Stomach (tissue), 19 donors: ENCODE measurements at places on chromosomes 5 and 9. TPM values are rescaled to one million over a fixed set of nuclear protein-coding genes. Genes with fewer than 3 reads are reported as not detected.

CDX1 gene
- total RNA-seq, result not detected

SELENOP gene
- 193 TPM for total RNA-seq

PCDHB12 gene
- 4.4 TPM for total RNA-seq

OR1Q1 gene
- not detected for total RNA-seq

DOCK8 gene
- total RNA-seq, result 13.8 TPM

SARDH gene
- total RNA-seq, result 2.9 TPM

LURAP1L gene
- total RNA-seq, result 19.3 TPM

LCN2 gene
- total RNA-seq, result not detected

CNTNAP3 gene
- not detected for total RNA-seq

SLF1 gene
- total RNA-seq, result 53.1 TPM

GRM6 gene
- total RNA-seq, result not detected

EGFLAM gene
- not detected for total RNA-seq

FOXD4 gene
- 1.8 TPM for total RNA-seq

DDX4 gene
- not detected for total RNA-seq

SHC3 gene
- 1.2 TPM for total RNA-seq

PTPA gene
- 93.9 TPM for total RNA-seq

YTHDC2 gene
- total RNA-seq, result 78.0 TPM

GFPT2 gene
- total RNA-seq, result 24.4 TPM

CTNND2 gene
- 2.6 TPM for total RNA-seq

RFESD gene
- total RNA-seq, result not detected

HNRNPH1 gene
- total RNA-seq, result 737 TPM

MAMDC4 gene
- 317 TPM for total RNA-seq

CRHBP gene
- not detected for total RNA-seq

SH2D3C gene
- total RNA-seq, result not detected

PTGDS gene
- 30.8 TPM for total RNA-seq

IL4 gene
- not detected for total RNA-seq

SPINK4 gene
- total RNA-seq, result not detected

CTSV gene
- total RNA-seq, result 0.43 TPM

TMEM215 gene
- total RNA-seq, result not detected

SLC6A19 gene
- 0.43 TPM for total RNA-seq

COL15A1 gene
- total RNA-seq, result 32.2 TPM

ABL1 gene
- 36.2 TPM for total RNA-seq

CCDC180 gene
- 16.5 TPM for total RNA-seq

PCDHGC5 gene
- total RNA-seq, result 3.5 TPM

C9orf50 gene
- total RNA-seq, result not detected

GRAMD2B gene
- 18.8 TPM for total RNA-seq

PLAC8L1 gene
- total RNA-seq, result not detected

LPAR1 gene
- 16.1 TPM for total RNA-seq

CCNO gene
- total RNA-seq, result not detected
